ENCODE measurements at places on chromosomes 4 and X.

DNA sequence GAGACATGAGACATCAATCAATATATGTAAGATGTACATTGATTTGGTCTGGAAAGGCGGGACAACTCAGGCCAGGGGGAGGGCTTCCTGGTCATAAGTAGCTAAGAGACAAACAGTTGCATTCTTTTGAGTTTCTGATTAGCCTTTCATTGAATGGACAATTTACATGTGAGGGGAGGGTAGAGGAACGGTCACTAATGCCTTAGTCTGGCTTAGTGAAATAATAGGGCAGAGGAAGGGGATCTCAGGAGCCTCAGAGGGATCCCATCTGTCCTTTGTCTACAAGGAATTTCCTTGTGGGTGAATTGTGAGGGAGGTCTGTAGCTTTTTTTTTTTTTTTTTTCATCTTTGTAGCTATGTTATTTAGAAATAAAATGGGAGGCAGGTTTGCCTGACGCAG lies 88.3 kb downstream of the GK start:
- DNase-seq: no peak

GRCh38 chrX:39796856-39797255 lies 300.9 kb downstream of the BCOR start:
- no peak for DNase-seq

GRCh38 chr4:40924793-40925117 lies 175.0 kb downstream of the NSUN7 start:
- no peak for DNase-seq

- peak; percentile 20 for DNase-seq
Observed at GRCh38 chr4:174714393-174715211, 114.4 kb downstream of the GLRA3 start.

DNA sequence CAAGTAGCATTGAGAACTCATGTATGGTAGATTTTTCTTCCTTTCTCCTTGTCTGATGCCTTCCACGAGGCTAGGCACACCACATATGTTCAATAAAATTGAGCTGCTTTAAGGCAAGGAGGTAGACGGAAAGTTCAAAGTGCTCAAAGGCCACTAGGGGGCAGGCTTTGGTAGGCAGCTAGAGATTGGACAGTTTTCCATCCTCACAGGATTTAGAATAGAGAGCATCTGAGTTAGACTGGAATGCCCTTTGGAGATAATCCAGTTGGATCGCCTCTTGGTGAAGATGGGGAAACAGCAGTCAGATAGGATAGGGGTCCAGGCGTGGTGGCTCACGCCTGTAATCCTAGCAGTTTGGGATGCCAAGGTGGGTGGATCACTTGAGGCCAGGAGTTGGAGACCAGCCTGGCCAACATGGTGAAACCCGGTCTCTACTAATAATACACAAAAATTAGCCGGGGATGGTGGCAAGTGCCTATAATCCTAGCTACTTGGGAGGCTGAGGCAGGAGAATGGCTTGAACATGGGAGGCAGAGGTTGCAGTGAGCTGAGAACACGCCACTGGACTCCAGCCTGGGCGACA lies 30.4 kb downstream of the ELF4 start:
- DNase-seq: peak; percentile 66

GRCh38 chrX:12423346-12423745 lies 285.1 kb downstream of the FRMPD4 start:
- no peak for DNase-seq

- DNase-seq: no peak
Observed at GRCh38 chrX:123803331-123803983, 56.4 kb upstream of the XIAP start.

DNA sequence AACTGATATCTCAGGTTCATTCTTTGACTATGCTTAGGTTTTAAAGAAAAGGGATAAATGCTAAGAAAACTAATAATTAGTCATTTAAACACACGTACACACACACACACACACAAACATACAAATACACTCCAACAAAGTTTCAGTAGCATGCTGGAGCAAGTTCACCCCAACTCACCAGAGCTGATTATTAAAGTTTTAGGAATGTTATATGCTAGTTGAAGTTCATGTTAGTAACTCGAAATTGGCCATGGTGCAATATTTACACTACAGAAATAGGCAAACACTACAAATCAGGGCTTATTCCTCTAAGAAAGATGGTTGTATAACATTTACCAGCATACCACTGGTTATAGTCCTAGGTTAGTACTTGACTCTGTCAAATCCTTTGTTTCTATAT lies 384.0 kb upstream of the DIPK2B start:
- no peak for DNase-seq

DNA sequence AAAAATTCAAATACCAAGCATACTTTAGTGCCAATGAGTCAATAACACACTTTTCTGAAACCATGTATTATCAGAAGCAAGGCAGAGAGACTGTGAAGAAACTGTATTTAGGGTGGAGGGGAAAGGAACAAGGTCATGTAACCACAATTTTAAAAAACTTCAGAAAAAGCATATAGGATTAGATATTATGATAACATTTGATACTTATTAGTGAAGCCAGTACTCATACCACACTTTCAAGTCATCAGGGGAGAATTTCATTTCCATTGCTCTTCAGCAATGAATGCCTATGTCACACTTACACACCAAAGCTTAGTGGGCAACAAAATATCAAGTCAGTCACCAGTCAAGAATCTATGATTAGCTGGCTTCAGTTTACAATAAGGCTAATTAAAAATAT lies 602.2 kb downstream of the IL15 start:
- DNase-seq: no peak

- DNase-seq: peak; percentile 94
Observed at GRCh38 chr4:170027181-170027829, 1.1 kb upstream of the MFAP3L start.

- DNase-seq: peak; percentile 44
Observed at GRCh38 chr4:44425614-44426208, 22.9 kb downstream of the KCTD8 start.

DNA sequence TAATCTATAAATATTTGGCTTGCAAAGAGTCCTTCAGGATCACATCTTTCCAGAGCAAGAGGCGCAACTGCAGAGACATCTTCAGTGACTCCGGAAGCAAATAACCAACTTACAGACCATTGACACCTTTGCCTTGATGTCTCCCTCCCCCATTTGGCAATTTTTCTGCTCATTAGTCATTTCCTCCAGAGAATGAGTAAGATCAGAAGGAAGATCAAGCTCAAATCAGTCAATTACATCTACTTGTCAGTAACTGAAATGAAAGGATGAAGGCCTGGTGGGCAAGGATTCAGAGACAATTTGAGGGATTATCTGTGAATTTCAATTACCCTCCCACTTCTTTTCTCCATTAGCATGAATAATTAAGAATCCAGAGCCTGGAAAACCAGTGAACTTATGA lies 665.6 kb upstream of the CPEB2 start:
- no peak for DNase-seq

DNA sequence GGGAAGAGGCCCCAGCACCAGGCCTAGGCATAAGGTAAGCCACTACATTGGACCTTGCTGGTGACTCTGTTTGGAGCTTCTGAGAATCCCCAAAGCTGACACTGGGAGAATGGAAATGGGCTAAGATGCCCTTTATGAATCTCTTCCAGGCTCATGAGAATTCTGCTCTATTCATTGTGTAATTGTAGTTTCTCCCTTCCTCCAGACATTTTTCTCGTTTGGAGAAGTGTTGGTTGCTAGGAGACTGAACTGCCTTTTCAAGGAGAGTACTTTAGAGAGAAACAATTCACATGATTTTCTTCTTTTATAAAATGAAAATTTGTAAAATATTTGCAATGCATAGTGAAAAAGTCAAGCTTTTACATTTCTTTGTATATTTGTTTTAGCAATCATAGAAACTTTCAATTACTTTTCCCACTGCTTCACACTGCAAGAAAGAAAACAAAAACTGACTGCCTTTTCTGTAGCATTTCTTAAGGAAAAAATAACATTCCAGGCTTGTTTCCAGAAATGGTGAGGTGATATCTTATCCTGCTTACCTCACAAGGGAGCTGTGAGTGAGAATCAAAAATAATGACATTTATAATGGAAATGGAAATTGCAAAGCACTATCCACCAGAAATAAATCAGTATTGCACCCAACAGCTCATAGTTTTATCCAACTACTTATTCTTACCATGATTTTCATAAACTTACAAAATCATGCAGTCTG lies 24.9 kb upstream of the DCHS2 start:
- DNase-seq: peak; percentile 11

- DNase-seq: no peak
Observed at GRCh38 chrX:27915617-27916016, 65.6 kb downstream of the DCAF8L1 start.

DNA sequence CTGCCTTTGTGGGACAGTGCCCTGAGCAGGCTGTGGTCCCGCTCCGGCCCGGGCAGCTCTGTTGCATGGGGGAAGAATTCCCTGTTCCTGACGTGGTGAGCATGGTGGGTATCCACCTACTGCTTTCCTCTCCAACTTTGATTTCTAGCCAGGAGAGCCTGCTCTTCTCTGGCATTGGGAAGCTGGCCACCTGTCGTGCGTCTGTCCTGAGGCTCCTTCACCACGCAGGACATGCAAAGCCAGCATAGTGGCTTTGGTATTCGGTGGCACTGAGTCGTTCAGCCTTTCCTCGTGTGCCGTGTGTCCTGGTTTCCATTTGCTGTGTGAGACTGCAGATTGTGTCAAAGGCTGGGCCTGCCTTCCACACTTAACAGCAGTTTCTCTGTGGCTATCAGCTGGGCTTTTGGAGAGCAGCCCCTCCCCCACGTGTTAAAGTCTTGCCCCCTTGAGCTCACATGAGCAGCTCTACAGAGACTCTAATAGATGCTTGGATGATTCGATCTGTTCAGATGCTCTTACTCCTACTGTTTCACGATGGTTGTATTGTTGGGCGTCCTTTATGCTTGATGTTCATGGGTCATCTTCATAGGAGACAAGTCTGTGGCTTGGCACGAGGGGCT lies 46.3 kb upstream of the CLCN4 start:
- DNase-seq: no peak

DNA sequence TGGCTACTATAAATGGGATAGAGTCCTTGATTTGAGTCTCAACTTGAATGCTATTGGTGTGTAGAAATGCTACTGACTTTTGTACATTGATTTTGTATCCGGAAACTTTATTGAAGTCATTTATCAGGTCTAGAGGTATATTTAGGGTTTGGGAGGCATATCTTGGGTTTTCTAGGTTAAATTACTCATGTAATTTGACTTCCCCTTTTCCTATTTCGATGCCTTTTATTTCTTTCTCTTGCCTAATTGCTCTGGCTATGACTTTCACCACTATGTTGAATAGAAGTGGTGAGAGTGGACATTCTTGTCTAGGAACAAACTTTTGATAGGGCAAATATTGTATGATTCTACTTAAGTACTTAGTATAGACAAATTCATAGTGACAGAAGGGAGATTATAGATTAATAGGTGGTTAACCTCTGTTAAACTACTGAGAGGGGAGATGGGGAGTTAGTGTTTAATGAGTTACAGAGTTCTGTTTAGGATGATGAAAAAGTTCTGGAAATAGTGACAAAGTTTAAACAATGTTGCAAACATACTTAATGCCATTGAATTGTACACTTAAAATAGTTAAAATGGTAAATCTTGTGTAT lies 22.8 kb upstream of the HSPA4L start:
- no peak for DNase-seq

- DNase-seq: no peak
Observed at GRCh38 chrX:133939655-133940302, 45.6 kb downstream of the GPC3 start.

- no peak for DNase-seq
Observed at GRCh38 chr4:177001271-177002175, 208.8 kb upstream of the VEGFC start.

GRCh38 chr4:37908488-37909331 lies 17.8 kb downstream of the TBC1D1 start:
- DNase-seq: no peak

- DNase-seq: no peak
Observed at GRCh38 chrX:101108284-101108683, 10.3 kb downstream of the CENPI start.

DNA sequence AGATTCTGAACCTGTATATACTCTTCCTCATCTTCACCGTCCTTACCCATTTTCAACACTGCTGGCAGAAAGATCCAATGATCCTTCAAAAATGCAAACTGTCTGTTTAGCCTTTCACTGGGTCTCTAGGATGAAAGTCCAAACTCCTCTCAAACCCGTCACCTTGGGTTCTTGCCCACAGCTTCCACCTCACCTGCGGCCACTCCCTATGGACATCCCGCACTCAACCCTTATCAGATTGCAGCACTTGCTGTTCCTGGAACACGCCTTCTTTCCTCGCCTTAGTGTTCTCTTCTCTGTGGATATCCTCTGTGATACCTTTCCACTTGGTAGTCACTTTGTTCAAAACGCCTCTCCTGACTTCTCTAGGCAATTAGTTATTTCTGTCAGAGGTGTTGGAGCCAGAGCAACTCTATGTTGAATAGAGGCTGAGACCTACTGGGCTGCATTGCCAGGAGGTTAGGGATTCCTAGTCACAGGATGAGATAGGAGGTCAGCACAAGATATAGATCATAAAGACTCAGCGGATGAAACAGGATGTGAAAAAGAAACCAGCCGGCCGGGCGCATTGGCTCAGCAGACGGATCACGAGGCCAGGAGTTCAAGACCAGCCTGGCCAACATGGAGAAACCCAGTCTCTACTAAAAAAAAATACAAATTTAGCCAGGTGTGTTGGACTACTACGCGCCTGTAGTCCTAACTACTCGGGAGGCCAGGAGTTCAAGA lies 4.2 kb upstream of the NOCT start:
- no peak for DNase-seq

DNA sequence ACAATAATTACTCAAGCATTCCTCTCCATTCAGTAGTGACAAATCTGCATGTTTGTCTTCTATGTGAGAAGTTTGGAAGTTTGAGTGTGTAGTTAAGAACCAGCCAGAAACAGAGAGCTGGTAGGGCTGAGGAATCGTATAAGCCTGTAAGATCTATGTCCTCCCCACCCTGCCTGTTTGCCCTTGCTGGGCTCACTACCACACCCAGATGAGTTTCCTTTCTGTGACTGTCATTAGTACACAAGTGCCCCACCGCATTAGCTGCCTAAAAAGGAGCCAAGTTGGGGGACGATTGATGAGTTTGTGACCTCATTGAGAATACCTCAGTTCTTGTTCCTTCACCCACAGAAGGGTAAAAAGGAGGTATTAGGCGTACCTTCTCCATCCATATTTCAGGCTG lies 28.3 kb downstream of the DOCK11 start:
- DNase-seq: no peak

DNA sequence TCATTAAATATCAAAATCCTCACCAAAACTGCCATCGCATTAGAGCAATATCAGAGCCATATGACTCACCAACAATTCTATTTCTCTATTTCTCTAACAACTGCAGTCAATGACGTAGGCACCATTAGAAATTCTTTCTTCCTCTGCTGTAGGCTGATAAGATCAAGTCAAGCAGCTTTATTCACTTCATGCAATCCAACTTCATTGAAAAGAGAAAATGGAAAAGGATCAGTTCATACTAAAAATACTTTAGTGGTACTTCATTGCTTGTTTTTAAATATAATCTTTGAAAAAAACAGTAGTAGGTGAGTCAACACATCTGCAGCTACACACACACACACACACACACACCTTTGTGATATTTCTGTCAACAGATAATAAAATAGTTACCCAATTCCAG lies 345.3 kb upstream of the TENM3 start:
- no peak for DNase-seq

DNA sequence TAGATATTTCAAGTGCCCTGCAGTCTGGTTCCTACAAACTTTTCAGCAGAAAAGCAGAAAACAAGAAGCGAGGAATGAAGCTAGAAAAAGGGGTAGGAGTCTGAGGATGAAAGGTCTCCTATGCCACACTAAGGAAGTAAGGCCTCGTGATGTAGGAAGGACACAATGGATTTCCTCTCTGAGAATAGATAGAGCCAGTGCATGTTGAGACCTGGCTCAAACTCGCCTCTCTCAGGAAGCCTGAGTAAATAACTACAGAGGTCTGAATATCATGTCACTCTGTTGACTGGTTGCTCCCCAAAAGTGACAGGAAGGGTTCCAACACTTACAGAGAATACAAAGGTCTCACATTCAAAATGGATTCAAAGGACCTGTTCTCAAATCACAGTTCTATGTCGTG lies 93.3 kb downstream of the GRIA3 start:
- no peak for DNase-seq
